Epithelial cell of proximal tubule (primary cell): ENCODE measurements at places on chromosomes 16 and 17.

- DNase-seq: no peak
These were observed 6.6 kb downstream of the PRSS8 start for GRCh38 chr16:31128711-31129567.

GRCh38 chr16:9308850-9309249 lies 217.4 kb downstream of the HAPSTR1 start:
- no peak for DNase-seq

DNA sequence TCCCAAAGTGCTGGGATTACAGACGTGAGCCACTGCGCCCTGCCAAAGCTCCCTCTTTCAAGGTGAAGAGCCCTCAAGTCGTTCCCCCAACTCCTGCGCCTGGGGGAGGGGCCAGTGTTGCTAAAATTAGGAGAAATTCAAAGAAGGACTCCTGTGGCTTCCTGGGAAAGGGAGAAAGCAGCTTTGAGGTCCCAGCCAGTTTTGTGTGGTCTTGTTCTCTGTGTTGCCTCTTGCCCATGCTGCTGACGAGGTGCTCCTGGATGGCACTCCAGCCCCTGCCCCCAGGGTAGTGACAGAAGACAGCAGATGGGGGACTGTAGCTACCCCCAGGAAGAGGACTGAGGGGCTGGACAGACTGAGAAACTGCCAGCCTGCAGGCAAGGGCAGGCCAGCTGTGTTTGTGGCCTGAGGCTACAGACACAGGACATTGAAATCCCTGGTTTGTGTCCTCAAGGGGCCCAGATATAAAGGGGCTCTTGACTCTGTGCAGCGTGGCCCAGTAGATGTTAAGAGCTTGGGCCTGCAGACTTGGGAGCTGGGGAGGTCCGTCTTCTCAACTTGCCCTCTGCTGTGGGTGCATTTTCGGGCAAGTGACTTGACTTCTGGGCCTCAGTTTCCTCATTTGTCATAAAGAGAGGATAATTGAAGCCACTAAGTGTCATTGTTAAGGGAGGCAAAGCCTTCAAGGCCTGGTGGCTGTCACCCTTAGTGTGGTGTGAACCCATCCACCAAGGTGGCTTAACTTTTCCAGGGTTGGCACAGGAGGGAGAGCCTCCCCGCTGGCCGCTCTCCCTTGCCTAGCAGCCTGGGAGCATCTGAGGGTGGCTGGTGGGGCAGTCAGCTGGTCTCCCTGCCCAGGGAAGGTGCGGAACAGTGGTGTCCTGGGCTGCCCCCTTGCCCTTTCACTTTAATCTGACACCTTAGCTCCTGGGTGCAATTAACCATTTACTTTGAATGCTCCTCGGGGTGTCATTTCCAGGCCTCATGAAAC lies 4.1 kb downstream of the UBALD2 start:
- no peak for DNase-seq

GRCh38 chr16:17510567-17510966 lies 39.8 kb upstream of the XYLT1 start:
- DNase-seq: no peak

DNA sequence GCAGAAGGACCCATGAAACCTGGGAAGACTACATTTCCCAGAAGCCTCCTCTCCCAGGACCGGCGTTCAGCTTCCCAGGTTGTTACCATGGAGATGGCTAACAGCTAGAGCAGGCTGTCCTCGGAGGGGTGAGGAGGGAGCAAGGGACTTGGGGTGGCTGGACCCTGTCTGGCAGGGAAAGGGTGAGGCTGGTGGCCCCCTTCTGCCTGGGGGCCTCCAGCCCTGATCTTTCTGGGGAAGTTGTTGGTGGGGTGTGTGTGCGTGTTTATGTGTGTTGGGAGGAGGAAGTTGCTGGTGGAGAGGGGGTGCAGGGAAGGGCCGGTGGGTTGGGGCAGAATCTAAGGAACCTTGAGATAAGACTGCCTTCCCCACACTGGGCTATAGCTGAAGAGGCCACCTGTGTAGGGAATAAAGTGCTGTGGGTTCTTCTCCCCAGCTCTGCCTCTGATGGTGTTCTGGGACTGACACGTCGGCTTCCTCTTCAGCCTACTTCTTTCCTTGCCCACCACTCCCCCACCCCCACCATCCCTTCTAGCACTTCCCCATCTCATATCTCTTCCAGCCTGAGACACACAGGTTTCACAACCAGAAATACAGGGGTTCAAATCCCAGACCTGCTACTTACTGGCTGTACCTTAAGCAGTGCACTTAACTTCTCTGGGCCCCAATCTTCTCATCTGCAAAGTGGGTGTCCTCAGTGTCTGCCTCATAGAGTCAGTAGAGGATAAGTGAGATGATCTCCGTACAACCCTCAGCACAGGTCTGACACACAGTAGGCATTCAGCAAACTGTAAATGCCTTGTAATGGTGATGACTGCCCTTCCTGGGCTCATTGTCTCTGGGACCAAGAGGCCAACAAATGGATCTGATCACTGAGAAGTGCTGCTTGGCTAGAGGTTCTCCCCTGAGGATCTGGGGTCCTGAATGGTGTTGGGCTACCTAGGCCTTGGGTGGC lies at the start of gene DRC7:
Gene DRC7, plus strand, starts transcription at position 82 of the 955 bp plus-strand sequence. CDS start 3,144 bp downstream, outside the sequence.
- peak; percentile 7 for DNase-seq

DNA sequence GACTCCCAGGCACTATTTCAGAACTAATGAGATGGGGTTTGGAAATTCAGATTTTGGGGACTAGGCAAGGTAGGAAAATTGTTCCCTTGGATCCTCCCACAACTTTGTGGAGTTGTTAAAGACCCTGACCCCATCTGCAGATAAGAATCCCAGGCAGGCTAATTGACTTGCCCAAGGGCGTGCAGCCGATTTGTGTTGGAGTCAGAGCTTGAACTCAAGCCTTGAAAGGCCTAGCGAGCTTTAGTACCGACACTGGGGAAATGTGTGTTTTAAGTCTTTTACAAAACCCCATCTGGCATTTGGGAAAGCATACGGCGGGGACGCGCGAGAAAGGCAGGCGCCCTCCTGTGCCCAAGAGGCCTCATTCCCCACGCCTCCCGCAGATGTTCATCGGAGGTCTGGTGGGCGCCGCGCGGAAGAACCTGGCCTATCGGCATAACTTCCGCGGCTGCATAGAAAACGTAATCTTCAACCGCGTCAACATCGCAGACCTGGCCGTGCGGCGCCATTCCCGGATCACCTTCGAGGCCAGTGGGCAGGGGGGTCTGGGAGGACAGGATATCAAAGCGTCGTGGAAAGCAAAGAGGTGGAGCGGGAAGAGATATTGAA lies 4.3 kb downstream of the CNTNAP1 start:
- DNase-seq: no peak

- DNase-seq: no peak
These were observed 24.4 kb downstream of the IRF8 start for GRCh38 chr16:85923153-85924021.

- DNase-seq: no peak
These were observed at the start of gene GGT6 for GRCh38 chr17:4560421-4560820. TSS of gene GGT6 (minus strand) at chr17:4560577. CDS start at chr17:4560521, 56 bp downstream.

GRCh38 chr16:1633310-1633709 lies 21.1 kb downstream of the CRAMP1 start:
- no peak for DNase-seq

- DNase-seq: no peak
These were observed 3.1 kb upstream of the SKAP1 start for GRCh38 chr17:48432820-48433775.

- no peak for DNase-seq
These were observed 1280.3 kb downstream of the CDH8 start for GRCh38 chr16:60755907-60756306.

DNA sequence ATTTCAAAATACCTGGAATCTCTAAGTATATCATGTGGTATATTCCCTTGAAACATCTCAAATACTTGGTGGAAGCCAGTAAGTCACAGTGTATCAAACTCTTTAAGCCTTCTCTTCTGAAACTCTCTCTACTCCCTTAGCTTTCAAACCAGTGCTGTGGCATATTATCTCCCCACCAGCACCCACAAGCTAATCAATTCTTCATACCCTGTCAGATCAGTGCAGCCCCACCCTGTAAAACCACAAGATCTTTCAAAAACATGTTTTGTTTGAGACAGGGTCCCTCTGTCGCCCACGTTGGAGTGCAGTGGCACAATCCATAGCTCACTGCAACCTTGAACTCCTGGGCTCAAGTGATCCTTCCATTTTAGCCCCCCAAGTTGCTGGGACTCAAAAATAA lies 91.6 kb upstream of the C17orf78 start:
- DNase-seq: no peak

GRCh38 chr17:47884427-47884740 lies 11.7 kb upstream of the SP2 start:
- DNase-seq: no peak

- no peak for DNase-seq
These were observed 8.3 kb downstream of the WFDC1 start for GRCh38 chr16:84303023-84303422.

DNA sequence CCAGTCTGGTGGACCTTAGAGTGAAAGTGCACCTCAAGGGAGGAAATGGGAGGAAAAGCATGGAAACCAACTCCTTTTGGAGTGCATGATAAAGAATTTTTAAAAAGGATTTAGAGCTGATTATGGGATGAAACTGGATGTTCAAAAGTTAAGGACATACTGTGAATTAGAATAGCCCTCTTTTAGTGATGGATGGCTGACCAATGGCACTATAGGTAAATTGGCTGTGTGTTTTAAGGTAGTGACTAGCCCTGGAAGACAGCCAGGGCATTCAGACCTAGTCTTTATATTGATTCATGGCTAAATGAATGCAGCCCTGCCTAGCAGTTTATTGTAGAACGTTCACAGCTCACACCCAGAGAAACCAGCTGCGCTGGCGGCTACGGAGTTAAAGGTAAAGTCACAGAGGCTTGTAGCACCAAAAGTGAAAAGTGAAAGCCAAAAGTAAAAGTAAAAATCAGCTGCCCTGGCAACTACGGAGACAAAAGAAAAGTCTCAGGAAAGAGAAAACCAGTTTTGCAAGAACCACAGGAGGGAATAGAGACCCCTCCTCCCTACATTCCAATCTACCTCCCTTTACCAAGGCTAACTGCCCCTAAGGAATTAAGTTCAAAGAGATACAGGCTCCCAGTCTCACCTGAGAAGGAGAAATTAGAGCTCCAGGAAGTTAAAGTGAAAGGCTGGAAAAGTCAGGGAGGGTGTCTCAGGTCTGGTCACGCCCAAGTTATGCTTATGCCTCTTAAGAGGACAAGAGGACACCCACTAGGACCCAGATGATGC lies 21.8 kb downstream of the ACSM1 start:
- peak; percentile 38 for DNase-seq

GRCh38 chr16:75288181-75288580 lies 36.8 kb upstream of the BCAR1 start:
- DNase-seq: no peak

GRCh38 chr16:83312718-83313245 lies 495.0 kb upstream of the HSBP1 start:
- DNase-seq: no peak
